ENCODE measurements at places on chromosomes 5 and 9.

GRCh38 chr5:178394074-178394473 lies 161.5 kb upstream of the PHYKPL start:
- DNase-seq = no peak

- DNase-seq = no peak
Measured at GRCh38 chr5:89584339-89584956, 701.5 kb upstream of the MEF2C start.

DNA sequence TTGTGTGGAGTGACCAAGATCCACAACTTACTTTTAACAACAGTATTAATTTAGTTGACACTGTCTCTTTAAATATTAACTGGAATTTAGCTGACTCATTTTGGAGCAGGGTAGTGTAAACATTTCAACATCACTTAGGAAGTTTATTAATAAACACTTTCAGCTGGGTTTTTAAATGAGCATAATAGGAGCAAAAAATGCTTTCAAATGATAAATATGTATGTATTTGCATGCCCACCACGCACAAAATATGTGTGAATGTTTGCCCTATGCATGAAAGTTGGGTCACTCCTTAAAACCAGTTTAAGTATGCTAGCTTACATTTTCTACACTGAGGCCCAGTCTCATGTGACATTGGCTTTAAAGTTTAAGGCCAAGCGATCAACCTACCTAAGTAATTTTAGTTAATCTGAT lies 2.9 kb downstream of the ZFAND5 start:
- DNase-seq = no peak

- DNase-seq = no peak
Measured at GRCh38 chr5:136894070-136894469, 528.7 kb upstream of the TRPC7 start.

- DNase-seq = no peak
Measured at GRCh38 chr5:147479444-147479843, 30.4 kb downstream of the DPYSL3 start.

DNA sequence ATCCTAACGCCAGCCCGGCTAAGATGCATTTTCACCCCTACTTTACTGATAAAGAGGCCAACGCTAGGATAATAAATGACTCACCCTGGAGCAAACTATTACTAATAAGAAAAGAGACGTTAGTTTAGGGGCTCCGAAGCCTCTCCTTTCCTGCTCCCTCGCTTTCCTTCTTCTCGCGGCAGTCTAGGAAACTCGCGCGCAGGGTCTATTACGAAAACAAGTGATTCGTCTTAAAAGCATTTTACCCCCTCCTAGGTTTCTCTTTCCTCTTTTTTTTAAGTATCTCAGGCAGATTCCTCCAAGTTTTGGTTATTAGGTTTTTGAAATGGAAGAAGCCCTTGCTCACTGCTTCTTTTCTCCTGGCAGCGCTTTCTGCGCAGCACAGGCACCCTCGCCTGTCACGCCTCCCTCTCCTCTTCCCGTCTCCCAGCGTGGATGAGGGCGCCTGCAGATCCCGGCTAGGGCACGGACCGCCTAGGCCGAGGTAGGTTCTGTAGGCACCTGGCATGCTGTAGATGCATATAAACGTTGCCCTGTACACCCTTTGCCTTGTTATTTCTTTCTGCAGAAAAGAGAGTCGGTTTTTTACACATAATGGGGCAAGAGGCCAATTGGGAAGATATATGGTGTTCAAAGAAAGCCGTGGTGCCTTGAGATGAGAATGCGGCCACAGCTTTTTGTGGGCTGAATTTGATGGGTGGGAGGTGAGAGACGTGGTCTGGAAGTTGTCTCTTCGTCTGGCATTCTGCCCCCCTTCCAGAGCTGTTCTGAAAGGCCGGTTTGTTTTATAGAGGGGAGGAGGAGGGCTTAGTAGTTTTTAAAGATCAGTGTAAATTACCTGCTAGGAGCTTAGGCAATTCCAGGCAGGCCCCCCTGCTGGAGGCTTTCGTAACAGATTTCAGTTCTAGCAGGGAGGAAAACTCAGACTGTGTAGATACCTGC lies 983 bp downstream of the GCNT1 start:
- no peak for DNase-seq

- DNase-seq = no peak
Measured at GRCh38 chr9:121296213-121297127, 28.5 kb downstream of the GSN start.

DNA sequence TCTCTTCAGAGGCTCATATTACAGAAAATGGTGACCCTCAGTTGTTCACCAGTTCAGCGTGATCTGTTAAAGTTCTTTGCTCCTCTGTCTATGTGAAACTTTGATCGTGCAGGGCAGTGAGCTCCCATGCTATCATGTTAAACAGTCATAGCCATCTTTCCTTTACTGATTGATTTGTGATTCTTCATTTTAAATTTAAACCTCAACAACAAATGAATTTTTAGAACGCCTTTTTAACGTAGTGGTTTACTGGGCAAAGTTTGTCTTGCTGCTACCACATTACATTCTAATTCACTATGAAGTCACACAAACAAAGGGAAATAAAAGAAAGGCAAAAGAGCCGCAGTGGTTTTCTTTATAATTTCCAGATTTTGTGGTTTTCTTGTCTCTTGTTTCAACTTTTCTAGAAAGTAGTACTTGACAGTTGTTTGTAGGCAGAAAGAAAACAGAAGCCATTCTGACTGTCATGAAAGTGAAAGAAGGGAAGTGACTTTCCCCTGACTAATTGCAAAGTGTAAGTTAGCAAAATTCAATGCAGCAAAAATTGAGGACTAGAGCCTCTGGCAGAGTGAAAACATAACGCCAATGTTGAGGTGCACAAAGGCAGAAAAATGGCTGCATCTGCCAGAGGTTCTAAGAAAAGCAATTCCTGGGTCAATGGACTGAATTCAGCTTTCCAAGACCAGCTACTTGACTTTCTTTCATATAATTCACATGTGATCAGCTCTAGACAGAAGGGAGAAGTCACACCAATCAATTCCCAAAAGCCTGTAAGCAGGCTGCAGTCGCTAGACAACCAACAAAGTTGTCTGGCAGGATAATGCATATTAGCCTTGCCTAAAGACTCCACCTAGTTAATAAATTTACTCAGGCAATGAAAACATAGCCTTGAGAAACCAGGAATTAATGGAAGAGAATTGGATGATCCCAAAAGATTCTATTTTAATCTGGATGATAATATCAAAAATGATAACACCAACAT lies 7.1 kb upstream of the IFNA6 start:
- DNase-seq = no peak

GRCh38 chr5:10565785-10566542 lies 2.1 kb downstream of the ANKRD33B start:
- no peak for DNase-seq

DNA sequence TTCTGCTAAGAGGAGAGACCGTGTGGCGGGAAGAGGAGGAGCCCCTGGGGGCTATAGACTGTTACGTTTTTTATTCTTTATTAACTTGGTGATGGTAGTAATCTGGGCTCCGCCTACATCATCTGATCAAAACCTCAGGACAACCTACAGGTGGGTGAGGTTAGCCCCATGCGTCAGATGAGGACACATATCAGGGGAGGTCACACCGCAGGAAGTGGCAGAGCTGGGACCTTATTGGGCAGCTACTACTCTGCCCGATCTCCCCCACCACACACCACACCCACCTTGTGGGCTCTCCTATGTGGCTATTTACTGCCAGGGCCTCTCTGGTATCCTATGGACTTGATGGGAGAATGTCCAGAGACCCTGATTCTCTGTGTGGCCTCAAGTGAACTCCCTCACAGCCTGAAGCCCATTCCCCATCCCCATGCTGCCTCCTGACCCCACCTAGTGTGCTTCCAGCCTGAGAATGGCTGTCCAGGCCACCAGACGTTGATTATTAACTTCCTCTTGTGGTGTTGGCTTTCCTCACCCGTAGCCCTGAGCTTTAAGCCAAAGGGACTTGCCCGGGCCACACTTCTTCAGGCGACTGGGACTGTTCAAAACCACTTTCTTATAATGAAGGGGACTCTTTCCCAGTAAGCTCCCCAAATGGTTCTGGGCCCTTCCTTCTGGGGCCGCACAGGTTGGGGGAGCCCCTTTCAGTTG lies 8.2 kb downstream of the UNC5A start:
- no peak for DNase-seq

GRCh38 chr9:27385606-27386322 lies 88.8 kb upstream of the EQTN start:
- DNase-seq = no peak

DNA sequence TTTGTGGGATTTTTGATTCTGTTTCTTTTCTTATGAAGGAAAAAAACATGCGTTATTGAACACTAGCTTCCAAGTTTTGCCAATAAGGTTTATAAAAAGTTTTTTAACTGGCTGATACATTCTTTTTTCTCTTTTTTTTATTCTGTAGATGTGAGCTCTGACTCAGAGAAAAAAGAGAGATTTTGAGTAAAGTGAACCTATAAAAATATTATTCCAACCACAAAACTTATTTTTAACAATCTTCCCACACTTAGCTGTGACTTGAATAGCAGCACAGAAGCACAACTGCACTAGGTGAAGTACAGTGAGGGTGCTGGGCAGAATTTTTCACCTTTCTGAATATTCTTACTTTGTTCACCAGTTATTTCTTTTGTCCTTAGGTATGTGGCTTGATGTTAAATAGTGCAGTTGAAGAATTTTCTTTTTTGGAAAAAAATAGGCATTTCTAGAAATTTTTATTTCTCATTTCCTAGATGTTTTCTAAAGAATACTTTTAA lies 41.6 kb downstream of the CHSY3 start:
- DNase-seq = no peak

DNA sequence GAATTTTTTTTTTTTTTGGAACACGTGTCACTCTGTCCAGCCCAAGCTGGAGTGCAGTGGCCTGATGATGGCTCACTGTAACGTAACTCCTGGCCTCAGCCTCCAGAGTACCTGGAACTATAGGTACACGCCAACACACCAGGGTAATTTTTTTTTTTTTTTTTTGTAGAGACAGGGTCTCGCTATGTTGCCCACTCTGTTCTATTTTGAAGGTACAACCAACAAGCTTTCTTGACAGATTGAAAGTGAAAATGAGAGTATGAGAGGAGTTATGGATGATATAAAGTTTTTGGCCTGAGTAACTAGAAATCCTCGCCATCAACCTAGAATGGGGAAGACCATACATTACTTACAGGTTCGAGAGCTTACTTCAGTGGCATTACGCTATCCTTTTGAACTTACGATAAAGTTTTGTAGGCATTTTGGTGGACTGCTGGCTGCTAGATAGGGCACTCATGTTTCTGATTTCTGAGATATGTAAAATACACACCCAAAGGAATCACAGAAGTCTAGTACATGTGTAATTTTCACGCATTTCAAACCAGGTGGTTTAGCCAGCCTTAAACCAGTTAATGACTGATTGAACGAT lies 806 bp upstream of the CDC42SE2 start:
- DNase-seq = no peak

DNA sequence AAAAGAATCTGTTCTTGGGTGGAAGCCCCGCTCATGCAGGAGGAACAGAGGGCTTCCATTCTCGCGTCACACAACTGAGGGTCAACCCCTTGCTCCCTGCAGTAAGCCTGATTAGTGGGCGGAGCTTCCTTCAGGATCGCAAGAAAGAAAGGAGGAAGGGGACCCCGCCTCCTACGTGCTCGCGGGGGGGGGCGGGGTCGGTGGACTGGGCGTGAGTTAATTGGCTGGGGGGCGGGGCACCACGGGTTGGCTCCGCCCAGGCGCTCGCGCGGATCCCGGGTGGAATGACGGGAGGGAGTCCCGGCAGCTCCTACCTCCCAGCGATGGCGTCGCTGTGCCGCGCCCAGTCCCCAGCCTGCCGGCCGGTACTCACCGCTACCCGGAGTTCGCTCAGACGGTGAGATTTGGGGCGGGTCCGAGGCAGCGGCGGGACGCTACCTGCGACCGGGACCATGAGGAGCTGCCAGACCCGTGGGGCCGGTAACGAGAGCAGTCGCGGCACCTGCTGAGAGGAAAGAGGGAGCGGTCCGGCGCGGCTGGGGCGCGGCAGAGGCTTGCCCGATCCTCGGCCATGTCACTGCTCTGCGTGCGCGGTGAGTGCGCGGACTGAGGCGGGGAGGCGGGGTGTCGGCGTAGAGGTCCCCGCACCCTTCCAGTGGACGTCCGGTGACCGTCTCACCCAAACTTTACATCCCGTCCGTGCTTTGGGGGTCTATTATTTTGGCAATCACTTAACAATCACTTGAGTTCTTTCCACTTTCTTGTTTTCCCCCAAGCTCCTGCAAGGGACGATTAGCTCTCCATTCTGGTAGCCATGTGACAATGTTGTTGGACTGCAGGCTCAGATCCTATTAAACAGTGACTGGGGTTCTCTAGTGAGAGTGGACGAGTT lies at the start of gene UNC13B:
TSS of gene UNC13B (plus strand) at position 297 of the 892 bp plus-strand sequence. CDS start at position 572, 275 bp downstream.
- peak; percentile 74 for DNase-seq

DNA sequence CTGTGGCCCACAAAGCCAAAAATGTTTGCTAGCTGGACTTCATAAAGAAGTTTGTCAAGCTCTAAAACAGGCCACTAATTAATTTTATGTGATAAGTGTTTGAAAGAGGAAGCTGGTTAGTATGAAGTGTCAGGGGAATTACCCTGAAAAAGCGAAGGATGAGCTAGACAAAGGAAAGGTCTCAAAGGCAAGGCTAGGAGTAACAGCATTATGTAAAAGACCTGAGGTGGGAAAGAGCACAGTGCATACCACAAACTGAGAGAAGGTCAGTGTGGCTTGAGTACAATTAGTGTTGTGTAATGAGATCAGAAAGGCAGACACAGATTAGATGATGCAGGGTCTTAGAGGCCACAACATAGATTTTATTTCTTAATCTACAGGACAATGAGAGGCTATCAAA lies 29.6 kb downstream of the RC3H2 start:
- DNase-seq = no peak

GRCh38 chr5:142360051-142360498 lies 35.3 kb upstream of the SPRY4 start:
- no peak for DNase-seq

GRCh38 chr9:138070815-138071214 lies 193.2 kb downstream of the CACNA1B start:
- no peak for DNase-seq

DNA sequence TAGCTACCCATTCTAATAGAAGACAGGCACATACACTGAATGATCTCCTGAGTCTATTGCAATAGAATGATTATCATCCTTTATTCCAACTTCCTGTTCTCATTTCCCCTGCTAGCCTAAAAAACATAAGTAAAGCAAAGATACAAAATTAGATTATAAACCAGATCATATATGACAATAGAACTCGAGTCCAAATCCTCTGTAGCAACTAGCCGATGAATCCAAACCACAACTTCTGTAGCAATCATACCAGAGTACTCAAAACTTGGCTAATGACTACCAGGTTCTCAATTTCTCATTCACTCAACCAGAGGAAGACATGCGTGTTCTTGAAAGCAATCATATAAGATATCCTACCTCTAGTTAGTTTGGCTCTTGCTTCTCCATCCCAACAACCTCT lies 622.1 kb downstream of the PSAT1 start:
- no peak for DNase-seq

DNA sequence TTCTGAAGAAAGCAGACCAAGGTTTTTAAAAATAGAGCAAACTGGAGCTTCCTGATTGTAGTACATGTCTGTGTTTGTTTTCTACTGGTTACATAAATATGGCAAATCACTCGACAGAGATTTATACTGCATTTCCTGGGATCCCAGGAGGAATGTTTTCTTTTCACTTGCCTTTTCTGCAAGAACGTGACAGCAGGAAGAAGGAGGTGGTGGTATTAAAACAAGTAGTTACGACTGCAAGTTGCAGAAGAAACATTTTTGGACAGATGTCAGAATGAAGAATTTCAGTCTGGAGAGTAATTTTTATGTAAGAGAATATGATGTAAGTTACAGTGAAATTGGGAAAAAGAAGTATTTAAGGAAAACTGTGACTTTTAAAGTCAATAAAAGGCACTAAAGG lies 253.7 kb upstream of the NFIL3 start:
- no peak for DNase-seq

Data from stimulated activated CD4-positive, alpha-beta T cell treated with anti-CD3 and anti-CD28 coated beads, Interleukin-4, amount 100 ng/mL, for 1 hour (primary cell).